ENCODE measurements at places on chromosomes 2 and 18.

GRCh38 chr2:352696-353095, 64.8 kb upstream of the ALKAL2 start:
- DNase-seq: no peak

DNA sequence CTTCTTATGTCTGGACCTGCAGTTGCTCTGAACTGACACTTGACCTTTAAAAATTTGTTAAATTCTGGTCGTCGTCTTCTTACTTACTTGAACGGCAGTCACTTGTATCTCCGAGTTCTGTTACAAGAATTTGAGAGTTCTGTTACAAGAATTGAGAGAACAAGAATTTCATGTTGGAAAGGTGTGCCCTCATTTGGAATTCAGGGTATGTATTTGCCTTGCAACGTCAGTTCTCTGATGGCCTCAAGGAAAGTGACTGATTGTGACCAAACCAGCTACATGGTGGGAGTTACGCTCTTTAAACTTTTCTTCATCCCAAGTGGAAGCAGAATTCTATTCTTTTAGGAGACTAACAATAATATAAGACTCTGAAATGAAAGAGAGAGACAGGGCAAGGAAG, 320.0 kb upstream of the TRIB2 start:
- no peak for DNase-seq

GRCh38 chr2:72340665-72341064, 193.0 kb upstream of the CYP26B1 start:
- DNase-seq: no peak

GRCh38 chr2:182115258-182115657, 129.6 kb downstream of the PPP1R1C start:
- no peak for DNase-seq

- DNase-seq: no peak
Measured at GRCh38 chr2:221610675-221611074, 38.6 kb upstream of the EPHA4 start.
